Astrocyte (in vitro differentiated cells and primary cell): ENCODE measurements at places on chromosomes 11 and 22. TPM values are rescaled to one million over a fixed set of nuclear protein-coding genes. Genes with fewer than 3 reads are reported as not detected.

GRCh38 chr11:126345759-126346585 is 9.5 kb upstream of the ST3GAL4 start:
- DNase-seq: peak; percentile 79

Gene UBQLNL
- 0.27 TPM in 1 of 2 replicates, not detected in the other for total RNA-seq

DNA sequence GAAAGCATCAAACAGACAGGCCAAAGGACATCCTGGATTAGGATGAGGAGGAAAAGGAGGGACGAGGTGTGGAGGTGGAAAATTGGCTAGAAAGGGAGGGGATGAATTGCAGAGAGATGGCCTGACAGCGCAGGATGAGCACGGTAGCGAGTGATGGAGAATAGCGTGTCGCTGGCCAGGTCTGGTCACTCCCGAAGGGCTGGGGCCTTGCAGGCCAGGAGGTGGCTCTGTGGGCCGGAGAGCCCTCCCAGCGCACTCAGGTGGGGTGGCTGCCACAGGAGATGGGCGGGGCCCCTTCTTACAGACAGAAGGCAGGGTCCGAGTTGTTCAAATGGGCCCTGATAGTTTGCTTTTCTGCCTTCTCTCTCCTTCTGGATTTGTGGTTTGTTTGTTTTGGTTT is 37.1 kb upstream of the THY1 start:
- DNase-seq: no peak

Gene LDHA
- 852 and 929 TPM in 2 replicates for total RNA-seq

- DNase-seq: no peak
Observed at GRCh38 chr11:106292526-106292925, 215.1 kb downstream of the AASDHPPT start.

Gene DDI1
- not detected in 2 replicates for total RNA-seq

DNA sequence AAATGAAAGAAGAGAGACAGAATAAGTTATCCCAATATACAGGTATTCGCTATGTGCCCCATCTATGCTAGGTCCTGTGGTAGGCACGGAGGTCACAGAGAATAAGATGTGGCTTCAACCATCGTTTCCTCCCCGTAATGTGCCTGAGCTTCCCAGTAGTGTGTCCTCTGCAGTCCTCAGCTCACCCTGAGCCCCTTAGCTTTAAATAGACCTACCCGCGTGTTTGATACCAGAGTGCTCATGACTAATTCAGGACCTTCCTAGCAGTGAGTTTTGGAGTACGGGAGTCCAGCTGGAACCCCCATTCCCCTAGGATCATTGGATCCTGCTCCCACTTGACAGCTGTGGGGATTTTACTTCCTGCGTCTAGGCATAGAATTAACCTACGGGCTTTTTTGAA is 37.5 kb upstream of the SYN3 start:
- no peak for DNase-seq

DNA sequence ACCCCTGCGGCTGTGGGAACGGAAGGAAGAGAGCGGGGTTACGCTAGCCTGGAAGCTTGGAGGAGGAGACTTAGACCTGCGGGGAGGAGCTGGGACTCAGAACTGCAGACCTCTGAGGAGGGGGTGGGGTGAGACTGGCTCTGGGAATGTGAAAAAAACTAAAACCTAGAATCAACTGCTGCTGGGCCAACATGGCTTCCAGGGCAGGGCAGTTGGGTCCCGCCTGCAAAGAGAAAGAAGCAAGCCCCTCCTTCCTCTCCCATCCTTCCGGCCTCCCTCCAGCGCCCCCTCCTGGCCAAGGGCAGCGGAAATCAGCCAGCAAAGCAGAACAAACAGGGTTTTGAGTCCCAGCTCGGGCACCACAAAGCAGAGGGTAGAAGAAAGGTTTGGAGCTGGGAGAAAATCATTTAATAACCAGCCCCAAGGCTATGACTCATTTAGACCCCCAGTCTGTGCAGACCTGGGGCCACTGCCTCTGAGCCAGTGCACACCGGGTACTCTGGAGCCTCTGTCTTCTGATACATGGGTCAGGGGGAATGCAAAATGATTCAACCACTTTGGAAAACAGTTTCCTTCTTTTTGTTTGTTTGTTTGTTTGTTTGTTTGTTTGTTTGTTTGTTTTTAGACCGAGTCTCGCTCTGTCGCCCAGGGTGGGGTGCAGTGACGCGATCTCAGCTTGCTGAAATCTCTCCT is 7.3 kb upstream of the NCF4 start:
- DNase-seq: no peak

DNA sequence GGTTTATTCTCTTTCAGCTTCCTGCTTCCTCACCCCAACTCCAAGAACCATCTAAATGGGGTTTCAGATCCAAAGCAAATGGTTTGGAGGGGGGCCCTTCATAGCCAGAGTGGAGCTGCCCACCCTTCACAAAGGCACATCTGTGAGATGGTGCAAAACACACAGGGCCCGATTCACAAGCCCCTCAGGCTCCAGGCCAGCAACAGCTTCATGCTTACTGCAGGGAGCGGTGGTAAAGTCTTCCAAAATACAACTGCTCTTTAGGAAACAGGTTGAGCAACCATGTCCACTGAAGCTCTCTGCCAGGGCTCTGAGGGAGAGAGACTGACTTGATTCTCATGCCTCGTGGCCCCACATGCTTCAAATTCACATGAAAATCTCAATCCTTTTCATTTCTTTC is 213.0 kb upstream of the NARS2 start:
- no peak for DNase-seq

GRCh38 chr22:18032455-18033101 is 8.2 kb upstream of the MICAL3 start:
- DNase-seq: peak; percentile 81

Gene CTSD
- total RNA-seq: 290 and 340 TPM in 2 replicates

DNA sequence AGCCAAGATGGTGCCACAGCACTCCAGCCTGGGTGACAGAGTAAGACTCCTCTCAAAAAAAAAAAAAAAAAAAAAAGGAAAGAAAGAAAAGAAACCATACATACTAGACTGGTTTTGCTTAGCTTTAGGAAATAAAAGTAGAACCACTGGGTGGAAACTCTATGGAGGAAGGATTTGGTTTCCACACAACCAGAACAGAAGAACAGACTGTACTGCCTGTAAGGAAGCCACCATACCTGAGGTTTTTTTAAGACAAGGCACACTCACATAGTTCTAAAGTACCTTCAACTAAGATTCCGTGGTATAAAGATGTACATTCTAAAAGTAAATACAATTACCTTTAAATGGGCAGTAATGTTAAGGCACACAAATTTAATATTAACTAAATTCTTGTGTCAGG is 58.6 kb downstream of the NUP98 start:
- no peak for DNase-seq

DNA sequence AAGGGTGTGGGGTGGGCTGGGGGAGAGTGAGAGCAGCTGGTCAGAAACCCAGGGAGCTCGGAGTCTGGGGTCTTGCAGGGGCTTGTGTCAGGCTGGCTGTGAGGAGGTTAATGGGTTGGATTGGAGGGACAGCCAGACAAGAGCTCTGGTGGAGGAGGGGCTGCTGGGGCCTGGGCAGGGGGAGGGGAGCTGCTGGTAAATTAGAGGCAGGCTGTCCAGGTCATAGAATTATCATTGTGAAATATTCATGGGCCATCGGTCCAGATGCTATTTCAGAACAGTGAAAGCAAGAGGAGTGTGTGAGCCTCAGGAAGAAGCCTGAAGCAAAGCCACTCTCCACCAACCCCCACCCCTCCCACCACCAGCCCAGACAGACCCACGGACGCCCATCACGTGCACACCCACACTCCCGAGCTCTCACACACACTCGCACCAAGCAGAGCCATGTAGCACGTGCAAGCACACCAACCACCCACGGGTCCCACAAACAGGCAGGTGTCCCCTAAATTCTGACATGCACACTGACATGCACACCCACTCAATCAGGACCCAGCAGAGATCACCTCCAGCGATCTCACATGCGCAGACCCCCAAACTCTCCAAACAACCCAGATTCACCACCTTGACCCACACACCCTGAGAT is 18.8 kb downstream of the RTN4RL2 start:
- DNase-seq: no peak

- no peak for DNase-seq
Observed at GRCh38 chr22:19471572-19471971, 7.4 kb downstream of the UFD1 start.

DNA sequence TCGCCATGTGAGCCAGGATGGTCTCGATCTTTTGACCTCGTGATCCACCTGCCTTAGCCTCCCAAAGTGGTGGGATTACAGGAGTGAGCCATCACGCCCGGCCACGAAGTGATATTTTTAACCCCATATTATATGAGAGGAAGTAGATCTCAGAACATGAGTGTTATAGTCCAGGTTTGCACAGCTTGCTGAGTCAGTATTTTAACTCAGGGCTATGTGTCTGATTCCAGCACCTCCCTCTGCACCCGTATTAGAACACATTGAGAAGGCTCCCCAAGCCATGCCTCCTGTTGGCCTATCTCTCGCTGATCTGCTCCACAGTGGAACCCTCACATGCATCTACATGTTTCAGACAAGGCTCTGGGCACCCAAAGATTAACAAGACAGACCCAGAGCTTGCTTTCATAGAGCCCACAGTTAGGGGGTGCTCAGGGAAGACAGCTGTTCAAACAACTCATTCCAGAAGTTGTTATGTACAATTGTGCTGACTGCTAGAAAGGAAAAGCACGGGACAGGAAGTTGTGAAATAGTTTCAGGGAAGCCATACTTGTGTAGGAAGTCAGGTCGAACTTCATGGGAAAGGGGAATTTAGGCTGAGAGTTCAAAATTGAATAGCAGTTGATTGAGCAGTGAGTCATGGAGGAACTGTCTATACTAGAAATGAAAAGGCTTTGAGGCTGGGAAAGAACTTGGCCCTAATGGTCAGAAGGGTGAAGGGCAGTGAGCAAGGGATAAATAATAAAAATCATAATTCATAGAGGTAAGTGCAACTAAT is 49.3 kb upstream of the CLPB start:
- DNase-seq: peak; percentile 10

GRCh38 chr22:30327864-30328345 is 1.2 kb upstream of the TBC1D10A start:
- no peak for DNase-seq

Gene HOATZ
- total RNA-seq: 0.43 TPM in 2 replicates

Gene RFPL1
- total RNA-seq: not detected in 2 replicates

DNA sequence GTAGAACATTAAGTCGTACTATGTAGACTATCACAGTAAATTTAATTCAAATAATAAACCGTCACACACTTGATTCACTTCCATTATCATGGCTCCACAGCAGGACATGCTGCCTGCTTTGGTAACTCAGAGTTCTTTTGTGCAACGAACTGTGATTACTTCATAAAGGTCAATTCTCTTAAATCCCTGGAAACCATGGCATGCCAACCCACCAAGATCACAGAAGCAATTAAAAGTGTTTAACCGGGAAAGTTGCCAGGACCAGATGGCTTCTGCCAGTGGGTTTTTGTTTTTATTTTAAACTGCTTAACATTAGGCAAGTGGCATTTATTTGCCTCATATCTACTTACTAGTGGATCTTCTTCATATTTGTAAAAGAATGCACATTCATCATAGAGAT is 1162.1 kb downstream of the DLG2 start:
- peak; percentile 14 for DNase-seq

GRCh38 chr11:123473941-123474677 is 44.0 kb downstream of the GRAMD1B start:
- peak; percentile 94 for DNase-seq

Gene TBX1
- 2.0 and 6.8 TPM in 2 replicates for total RNA-seq

DNA sequence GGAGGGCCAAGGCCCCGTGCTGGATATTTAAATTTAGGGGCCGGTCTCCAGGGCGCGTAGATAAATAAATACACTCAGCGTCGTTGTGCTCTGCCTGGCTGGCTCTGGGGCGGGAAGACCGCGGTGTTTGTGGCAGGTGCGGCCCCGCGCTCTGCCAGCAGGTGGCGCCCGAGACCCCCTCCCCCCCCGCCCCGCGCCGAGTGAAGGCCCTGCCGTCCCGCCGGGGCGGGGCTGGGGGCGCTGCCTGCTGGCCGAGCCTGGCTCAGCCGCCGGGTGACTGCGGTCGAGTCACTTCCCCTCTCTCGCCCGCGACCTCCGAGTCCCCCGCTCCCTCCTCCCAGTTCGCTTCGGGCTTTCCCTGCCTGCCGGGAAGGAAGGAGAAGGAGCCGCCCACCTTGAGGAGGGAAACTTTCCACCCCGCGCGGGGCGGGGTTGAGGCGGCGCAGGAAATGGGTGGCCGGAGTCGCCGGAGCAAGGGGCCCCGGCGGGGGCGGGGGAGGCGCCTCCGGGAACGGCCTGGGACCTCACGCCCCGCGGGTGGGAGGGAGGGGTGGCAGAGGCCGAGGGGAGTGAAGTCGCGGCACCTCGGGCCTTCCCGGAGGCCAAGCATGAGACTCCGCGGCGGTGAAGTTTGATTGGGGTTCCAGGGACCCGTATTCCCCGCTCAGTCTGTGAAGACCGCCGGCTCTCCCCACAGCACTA is 1.6 kb upstream of the EHBP1L1 start:
- peak; percentile 90 for DNase-seq

Gene OLFML1
- not detected in 2 replicates for total RNA-seq

- no peak for DNase-seq
Observed at GRCh38 chr11:59009661-59010060, 70.4 kb downstream of the GLYATL1 start.

DNA sequence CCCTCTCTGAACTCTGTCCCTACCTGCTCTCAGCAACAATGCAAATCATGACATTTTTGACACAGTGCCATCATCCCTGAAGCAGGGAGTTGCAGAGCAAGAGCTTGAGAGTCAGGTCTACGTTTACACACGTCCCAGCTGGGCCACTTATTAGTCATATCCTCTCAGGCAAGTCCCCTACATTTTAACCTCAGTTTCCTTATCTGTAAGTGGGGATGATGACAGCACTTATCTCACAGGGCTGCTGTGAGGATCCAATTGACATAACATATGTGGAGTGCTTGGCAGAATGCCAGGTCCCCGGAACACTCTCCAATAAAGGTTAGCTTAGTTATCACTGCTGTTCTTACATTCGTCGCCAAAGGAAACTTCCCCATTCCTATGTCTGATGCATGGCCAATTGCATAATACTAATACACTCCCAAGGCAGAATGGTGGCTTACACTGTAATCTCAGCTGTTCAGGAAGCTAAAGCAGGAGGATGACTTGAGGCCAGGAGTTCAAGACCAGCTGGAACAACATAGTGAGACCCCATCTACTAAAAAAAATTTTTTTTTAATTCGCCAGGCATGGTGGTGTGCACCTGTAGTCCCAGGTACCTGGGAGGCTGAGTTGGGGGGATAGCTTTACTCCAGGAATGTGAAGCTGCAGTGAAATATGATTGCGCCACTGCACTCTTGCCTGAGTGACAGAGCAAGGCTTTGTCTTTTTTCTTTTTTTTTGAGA is 16.6 kb downstream of the ASCC2 start:
- DNase-seq: peak; percentile 98

GRCh38 chr11:119380160-119380826 is 1.2 kb downstream of the USP2 start:
- no peak for DNase-seq
